ENCODE measurements at places on chromosomes 4 and X.

- no peak for DNase-seq
- H3K27ac ChIP-seq, result no peak overlapping the region
- no peaks in the 10 kb centered on the region for H3K27me3 ChIP-seq
- no peak overlapping the region for H3K4me3 ChIP-seq
- peaks cover 15% of the 10 kb centered on the region for H3K36me3 ChIP-seq
Observed at GRCh38 chr4:145886871-145887240, 51.8 kb downstream of the ZNF827 start.

DNA sequence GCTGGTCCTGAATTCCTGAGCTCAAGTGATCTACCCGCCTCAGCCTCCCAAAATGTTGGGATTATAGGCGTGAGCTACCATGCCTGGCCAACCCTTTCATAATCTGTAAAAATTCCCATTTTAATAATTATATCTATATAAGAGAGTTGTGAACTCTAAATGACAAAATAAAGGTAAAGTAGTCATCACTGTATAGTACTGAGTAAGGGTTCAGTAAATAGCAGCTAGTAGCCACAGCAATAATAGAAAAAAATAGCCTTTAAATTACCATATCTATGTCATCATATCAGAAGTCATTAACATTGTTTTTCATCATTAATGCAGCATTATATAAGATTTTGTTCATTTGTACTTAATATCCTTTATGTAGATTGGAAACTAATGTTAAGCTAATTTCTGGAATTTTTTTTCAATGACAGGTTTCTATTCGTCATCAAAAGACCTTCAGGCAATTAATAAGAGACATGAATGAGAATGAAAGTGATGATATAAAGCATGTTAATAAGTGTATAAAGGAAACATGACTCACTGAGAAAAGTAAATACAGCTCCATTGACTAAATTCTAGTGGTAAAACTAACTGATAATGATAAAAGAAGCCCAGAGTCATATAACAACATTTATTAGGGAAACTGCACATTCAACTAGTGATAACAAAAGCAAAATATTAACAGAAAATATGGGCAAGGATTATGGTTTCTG, 85.9 kb upstream of the UGT8 start:
- H3K4me1 ChIP-seq, result no peaks in the 10 kb centered on the region
- H3K36me3 ChIP-seq, result no peaks in the 10 kb centered on the region
- H3K27ac ChIP-seq, result no peak overlapping the region
- no peaks in the 10 kb centered on the region for H3K27me3 ChIP-seq
- no peak for DNase-seq

- no peak for DNase-seq
- no peaks in the 10 kb centered on the region for H3K36me3 ChIP-seq
- no peak overlapping the region for H3K4me3 ChIP-seq
- no peak overlapping the region for H3K27ac ChIP-seq
- H3K27me3 ChIP-seq, result no peaks in the 10 kb centered on the region
Observed at GRCh38 chrX:97268182-97268680, 384.5 kb downstream of the RPA4 start.

- DNase-seq, result no peak
- no peaks in the 10 kb centered on the region for H3K4me1 ChIP-seq
- H3K27me3 ChIP-seq, result no peaks in the 10 kb centered on the region
- no peak overlapping the region for H3K4me3 ChIP-seq
- H3K36me3 ChIP-seq, result no peaks in the 10 kb centered on the region
Observed at GRCh38 chr4:172596206-172596605, 572.4 kb upstream of the GALNT7 start.

DNA sequence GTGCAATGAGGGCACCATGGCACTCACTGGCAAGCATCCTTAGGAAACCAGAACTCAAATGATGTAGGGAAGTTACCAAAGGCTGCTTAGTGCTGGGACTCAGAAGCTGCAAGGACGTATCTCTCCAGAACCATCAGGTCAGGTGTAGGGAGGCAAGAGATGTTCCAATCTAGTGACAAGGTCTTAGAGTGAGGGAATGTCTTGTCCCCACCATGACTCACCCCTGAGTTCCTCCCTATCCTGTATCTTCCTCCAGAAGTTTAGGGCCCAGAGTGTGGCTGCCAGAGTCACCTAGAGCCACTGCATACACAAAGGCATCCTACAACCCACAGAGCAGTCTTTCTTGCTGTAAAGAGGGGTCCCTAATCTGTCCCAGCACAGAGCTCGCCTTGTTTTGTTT, 14.1 kb upstream of the IRAK1 start:
- no peaks in the 10 kb centered on the region for H3K27me3 ChIP-seq
- no peak for DNase-seq
- no peaks in the 10 kb centered on the region for H3K4me1 ChIP-seq
- H3K36me3 ChIP-seq, result peaks cover 30% of the 10 kb centered on the region
- no peak overlapping the region for H3K27ac ChIP-seq

- H3K27ac ChIP-seq, result peak overlapping the region; percentile 25
- no peaks in the 10 kb centered on the region for H3K27me3 ChIP-seq
- no peaks in the 10 kb centered on the region for H3K36me3 ChIP-seq
- H3K4me1 ChIP-seq, result peaks cover 17% of the 10 kb centered on the region
- no peak overlapping the region for H3K4me3 ChIP-seq
Observed at GRCh38 chr4:6773106-6773505, 9.4 kb upstream of the KIAA0232 start.

DNA sequence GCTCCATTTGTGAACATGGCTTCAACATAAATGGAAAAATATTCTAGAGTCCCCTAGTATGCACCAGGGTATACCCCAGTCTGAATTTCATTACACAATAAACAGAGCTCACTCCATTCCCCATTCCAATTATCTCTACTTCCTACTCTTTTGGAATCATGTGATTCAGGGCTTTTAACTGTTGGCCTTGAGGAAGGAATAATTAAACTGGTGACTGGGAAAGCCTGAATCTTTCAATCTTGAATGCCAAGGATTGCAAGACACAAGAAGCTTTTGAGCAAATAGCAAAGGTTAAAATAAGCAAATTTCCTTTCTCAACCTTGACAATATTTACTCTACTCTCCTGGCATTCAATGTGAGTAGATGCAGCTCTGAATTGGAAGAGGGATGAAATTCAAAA, 77.5 kb upstream of the INPP4B start:
- no peak for DNase-seq
- H3K4me1 ChIP-seq, result no peaks in the 10 kb centered on the region
- no peaks in the 10 kb centered on the region for H3K27me3 ChIP-seq
- no peaks in the 10 kb centered on the region for H3K36me3 ChIP-seq
- H3K27ac ChIP-seq, result no peak overlapping the region
- no peak overlapping the region for H3K4me3 ChIP-seq

DNA sequence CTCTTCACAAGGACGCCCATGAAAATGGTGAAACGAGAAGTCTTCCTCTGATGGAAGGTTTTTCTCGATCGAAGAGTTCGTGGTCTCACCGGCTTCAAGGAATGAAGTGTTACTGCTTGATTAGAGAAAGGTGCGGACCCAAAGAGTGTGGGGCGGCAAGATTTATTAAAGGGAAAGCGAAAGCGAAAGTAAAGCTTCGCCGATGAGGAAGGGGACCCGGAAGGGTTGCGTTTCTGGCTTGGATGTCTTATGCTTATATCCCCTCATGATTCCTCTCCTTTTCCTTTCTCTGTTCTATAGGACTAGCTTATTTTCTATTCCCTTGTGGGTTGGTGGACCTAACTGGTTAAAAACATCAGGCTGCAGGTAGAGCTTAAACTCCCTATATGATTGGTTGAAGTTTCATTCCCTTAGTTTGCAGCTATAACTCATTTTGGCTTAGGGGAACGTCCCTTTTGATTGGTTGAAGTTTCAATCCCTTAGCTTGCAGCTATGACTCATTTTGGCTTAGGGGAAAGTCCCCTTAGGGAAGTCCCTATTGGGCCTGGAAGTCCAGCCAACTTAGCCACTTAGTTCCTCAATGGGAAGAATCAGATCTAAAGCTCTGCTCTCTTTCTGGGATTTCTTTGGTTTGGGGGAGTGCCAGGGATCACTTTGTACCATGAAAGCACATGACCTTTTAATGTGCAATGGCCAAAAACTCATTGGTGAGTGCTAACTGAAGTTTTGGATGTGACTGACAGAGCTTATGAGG, 1025.0 kb upstream of the PCDH10 start:
- H3K4me1 ChIP-seq, result no peaks in the 10 kb centered on the region
- DNase-seq, result peak; percentile 2
- H3K36me3 ChIP-seq, result no peaks in the 10 kb centered on the region
- H3K27me3 ChIP-seq, result no peaks in the 10 kb centered on the region

DNA sequence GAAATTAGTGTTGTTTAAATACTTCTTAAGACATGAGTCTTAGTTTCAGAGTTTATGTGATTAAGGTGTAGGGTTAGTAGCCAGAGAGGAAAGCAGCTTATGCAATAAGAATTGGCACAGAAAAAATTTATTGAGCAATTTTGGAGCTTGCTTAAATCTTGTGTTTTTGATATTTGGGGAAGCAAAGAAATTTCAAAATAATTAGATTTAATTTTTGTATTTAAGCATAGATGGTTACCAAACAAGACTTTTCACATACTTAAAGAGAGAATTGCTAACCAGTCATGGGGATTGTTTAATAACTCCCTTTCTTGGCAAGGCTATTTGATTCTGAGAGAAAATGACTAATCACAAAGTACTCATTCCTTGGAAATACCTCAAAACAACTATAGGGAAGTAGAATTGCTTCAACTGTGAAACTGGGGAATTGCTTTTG, 202.0 kb upstream of the GRID2 start:
- H3K36me3 ChIP-seq, result no peaks in the 10 kb centered on the region
- no peak overlapping the region for H3K4me3 ChIP-seq
- no peaks in the 10 kb centered on the region for H3K27me3 ChIP-seq
- no peaks in the 10 kb centered on the region for H3K4me1 ChIP-seq

DNA sequence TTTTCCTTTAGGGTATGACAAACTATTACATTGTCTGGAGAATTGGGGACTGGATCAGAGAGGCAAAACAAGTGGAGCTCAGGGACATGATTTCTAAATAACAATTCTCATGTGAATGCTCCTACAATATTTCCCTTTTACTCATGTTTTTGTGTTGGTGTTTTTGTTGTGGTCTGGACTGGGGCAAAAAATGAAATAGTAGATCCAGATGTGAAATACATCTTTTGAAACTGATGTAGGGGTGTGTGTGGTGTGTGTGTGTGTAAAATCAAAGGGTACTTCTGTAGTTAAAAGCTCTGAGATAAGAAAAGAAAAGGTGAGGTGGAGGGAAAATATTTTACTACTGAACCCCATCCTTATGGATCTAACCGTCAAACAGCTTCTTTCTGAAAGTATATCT, 188.4 kb upstream of the RPL34 start:
- DNase-seq, result no peak
- H3K27me3 ChIP-seq, result no peaks in the 10 kb centered on the region
- no peaks in the 10 kb centered on the region for H3K4me1 ChIP-seq
- H3K36me3 ChIP-seq, result no peaks in the 10 kb centered on the region

GRCh38 chr4:12211636-12212035, 782.9 kb upstream of the HS3ST1 start:
- no peak overlapping the region for H3K27ac ChIP-seq
- H3K4me3 ChIP-seq, result no peak overlapping the region
- H3K4me1 ChIP-seq, result no peaks in the 10 kb centered on the region
- no peaks in the 10 kb centered on the region for H3K27me3 ChIP-seq
- DNase-seq, result no peak
- H3K36me3 ChIP-seq, result no peaks in the 10 kb centered on the region

- H3K27ac ChIP-seq, result no peak overlapping the region
- peaks cover 2% of the 10 kb centered on the region for H3K36me3 ChIP-seq
- H3K27me3 ChIP-seq, result no peaks in the 10 kb centered on the region
- H3K4me1 ChIP-seq, result peaks cover 3% of the 10 kb centered on the region
- no peak for DNase-seq
Observed at GRCh38 chr4:95388911-95389310, 159.9 kb downstream of the UNC5C start.

- no peaks in the 10 kb centered on the region for H3K27me3 ChIP-seq
- DNase-seq, result no peak
- no peak overlapping the region for H3K4me3 ChIP-seq
- H3K27ac ChIP-seq, result no peak overlapping the region
Observed at GRCh38 chrX:1097328-1097727, 115.1 kb downstream of the CRLF2 start.

DNA sequence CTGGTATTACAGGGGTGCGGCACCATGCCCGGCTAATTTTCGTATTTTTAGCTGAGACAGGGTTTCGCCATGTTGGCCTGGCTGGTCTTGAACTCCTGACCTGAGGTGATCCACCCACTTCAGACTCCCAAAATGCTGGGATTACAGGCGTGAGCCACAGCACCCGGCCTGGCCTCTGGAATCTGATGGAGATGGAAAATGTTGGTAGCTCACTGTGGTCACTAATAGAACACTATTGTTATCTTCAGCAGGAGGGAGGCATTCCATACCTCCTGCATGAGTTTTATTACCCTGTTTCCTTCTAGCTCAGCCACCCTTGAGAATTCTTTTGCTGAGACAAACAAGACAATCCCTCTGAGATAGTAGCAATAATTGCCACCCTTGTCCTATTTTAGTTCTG, 105.0 kb downstream of the SHROOM3 start:
- DNase-seq, result peak; percentile 52
- H3K36me3 ChIP-seq, result no peaks in the 10 kb centered on the region

- no peaks in the 10 kb centered on the region for H3K27me3 ChIP-seq
- no peaks in the 10 kb centered on the region for H3K36me3 ChIP-seq
- no peaks in the 10 kb centered on the region for H3K4me1 ChIP-seq
- H3K27ac ChIP-seq, result no peak overlapping the region
- peak; percentile 44 for DNase-seq
Observed at GRCh38 chr4:8110071-8110986, 48.3 kb downstream of the ABLIM2 start.

DNA sequence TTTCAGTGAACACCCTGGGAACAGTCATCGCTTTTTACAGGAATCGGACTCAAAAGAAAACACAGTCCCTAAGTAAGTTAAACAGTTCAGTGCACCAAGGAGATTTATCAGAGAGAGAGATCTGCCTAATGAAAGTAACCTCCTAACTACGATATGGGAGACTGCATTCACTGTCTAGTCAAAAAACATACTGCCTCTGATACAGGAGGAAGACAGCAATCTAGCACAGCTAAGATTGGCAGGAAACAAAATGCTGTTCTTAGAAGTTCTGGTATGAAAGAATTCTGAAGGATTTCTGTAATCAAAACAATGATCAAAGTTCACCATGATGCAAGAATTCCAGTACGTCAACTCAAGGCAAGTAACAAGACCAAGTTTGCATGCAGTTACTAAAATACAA, 92.8 kb downstream of the MAML3 start:
- no peak overlapping the region for H3K4me3 ChIP-seq
- H3K4me1 ChIP-seq, result peaks cover 10% of the 10 kb centered on the region
- H3K27ac ChIP-seq, result peak overlapping the region; percentile 88
- H3K27me3 ChIP-seq, result no peaks in the 10 kb centered on the region

DNA sequence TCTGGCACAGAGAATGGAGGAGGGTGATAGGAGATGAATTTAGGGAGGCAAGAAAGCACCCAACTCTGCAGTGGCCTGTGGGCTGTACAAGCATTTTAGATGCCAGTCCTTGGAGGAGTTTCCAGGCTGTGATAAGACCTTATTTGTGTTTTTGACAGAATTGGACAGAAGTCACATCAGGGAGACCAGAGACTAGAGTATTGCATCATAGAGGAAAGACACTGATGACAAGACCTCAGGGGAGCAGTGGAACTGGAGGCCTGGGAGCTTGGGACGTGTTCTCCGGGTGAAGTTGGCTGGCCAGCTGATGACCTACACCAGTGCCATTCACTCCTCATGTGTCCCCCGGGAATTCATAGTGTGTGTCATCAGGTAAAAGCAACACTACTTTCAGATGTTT, 284.0 kb upstream of the ZFP42 start:
- H3K27ac ChIP-seq, result no peak overlapping the region
- H3K4me1 ChIP-seq, result no peaks in the 10 kb centered on the region
- no peak for DNase-seq
- no peak overlapping the region for H3K4me3 ChIP-seq

- no peak overlapping the region for H3K4me3 ChIP-seq
- DNase-seq, result no peak
- no peaks in the 10 kb centered on the region for H3K4me1 ChIP-seq
- no peaks in the 10 kb centered on the region for H3K27me3 ChIP-seq
- no peaks in the 10 kb centered on the region for H3K36me3 ChIP-seq
- no peak overlapping the region for H3K27ac ChIP-seq
Observed at GRCh38 chr4:147571036-147571770, 46.0 kb upstream of the TMEM184C start.

Data from trophoblast cell (in vitro differentiated cells and primary cell).